ENCODE measurements at places on chromosomes 2 and 18.

DNA sequence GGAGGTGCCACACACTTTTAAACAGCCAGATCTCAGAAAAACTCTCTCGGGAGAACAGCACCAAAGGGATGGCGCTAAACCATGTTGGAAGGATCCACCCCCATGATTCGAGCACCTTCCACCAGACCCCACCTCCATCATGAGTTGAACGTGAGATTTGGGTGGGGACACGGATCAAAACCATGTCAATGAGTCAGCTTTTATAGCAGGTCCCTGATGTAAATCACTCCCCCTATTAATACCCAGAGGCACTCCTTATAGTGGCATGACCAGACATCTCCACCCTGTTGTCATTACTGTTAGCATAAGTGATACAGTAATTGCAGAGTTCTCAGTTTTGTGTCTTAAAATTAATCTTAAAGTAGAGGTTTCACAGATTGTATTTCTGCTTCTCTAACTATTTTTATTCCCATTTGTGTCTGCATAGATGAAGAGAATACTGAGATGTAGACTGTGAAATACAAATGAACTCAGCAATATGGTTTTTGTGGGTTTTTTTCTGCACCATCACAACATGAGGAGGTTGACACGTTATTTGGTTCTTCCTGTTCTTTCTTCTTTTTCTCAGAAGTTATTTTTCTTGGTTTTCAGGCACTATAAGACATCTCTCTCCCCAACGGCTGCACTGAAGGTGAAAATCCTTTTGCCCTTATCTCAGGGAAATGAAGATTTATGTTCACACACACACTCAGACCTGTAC lies 218.2 kb downstream of the ARL4C start:
- DNase-seq = no peak

DNA sequence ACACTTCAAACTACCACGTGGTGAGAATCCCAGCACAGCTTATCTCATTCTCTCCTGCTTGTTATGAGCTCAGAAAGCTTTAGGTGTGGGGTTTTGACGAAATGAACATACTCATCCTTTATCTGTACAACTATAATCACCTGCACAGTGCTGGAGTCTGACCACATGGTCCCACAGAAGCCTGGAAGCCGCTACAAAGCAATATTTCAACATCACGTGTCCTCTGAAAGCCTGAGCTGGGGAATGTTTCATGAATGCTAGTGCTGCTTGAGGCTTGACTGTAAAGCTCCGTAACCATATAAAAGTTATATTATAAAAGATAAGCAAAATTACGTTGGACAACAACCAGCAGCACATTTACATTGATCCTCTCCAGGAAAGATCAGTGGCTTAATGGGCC lies 43.9 kb downstream of the PIEZO2 start:
- DNase-seq = no peak

- DNase-seq = no peak
Observed at GRCh38 chr2:240280621-240281020, 140.2 kb upstream of the OTOS start.

- no peak for DNase-seq
Observed at GRCh38 chr2:29010946-29011345, 29.8 kb downstream of the TOGARAM2 start.

DNA sequence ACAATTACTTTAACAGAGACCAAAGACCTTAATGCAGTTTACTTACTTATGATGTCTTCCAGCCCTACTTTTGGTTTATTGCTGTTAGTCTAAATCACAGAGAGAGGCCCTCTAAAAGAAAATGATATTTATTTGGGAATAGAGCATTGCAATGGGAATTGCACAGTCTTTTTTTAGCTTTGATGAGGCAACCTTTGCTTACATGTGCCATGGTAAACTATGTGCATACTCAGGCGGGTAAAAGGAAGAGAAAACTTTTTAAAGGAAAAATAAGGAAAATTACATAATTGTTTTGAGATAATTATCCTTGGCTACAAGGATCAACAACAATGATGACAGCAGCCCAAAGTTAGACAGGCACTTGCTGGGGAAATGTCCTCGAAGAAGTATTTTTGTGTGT lies 78.6 kb downstream of the EFEMP1 start:
- no peak for DNase-seq

GRCh38 chr2:120388222-120389035 lies 42.5 kb downstream of the INHBB start:
- no peak for DNase-seq

DNA sequence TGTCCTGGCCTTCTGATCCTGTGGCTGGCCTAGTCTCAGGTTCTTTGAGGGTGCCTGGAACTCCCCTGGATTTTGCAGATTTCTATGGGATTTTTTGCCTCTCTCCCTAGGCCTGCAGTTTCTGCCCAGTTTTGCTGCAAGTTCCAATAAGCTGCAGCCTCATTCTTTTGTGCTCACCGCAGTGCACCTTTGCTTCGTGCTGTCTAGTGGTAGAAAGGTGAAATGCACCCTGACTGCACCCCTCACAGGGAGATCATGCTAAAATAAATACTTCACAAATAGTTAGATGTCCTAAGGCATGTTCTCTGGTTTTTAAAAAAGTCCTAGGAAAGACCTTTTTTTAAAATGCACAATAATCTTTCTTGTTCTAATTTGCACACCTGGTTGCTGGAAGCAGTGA lies 72.5 kb downstream of the GNAL start:
- DNase-seq = no peak

- DNase-seq = no peak
Observed at GRCh38 chr2:208295834-208296233, 29.8 kb downstream of the PIKFYVE start.

GRCh38 chr18:70332694-70333093 lies 43.8 kb downstream of the SOCS6 start:
- no peak for DNase-seq

Data from right lung (tissue), 10 donors.